NCI-H2081 treated with DMSO at 0.1 percent for 48 hours (cell line): ENCODE measurements at places on chromosomes 4 and X.

DNA sequence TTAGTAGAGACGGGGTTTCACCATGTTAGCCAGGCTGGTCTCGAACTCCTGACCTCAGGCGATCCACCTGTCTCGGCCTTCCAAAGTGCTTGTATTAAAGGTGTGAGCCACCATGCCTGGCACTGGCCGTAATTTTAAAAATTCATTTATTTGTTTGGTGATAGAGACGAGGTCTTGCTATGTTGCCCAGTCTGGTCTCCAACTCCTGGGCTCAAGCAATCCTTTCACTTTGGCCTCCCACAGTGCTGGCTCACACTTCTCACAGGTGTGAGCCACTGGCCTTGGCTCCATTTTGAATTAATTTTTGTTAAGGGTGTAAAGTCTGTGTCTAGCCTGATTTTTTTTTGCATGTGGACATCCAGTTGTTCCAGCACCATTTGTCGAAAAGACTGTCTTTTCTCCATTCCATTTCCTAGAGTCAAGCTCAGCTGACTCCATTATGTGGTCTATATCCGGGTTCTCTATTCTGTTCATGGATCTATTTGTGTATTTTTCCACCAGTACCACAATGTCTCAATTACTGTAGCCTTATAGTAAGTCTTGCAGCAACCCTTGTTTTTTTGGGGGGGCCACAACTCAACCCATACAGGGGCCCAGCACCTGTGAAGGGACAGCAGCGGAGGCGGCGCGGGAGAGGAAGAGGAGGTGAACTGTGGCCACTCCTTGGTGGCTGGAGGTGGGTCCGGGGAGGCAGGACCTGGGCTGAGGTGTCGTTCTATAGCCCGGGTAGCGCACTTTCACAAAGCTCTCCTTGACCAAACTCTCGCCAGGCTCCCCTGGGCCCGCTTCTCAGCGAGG lies 1.5 kb upstream of the NSD2 start:
- no peak for DNase-seq

DNA sequence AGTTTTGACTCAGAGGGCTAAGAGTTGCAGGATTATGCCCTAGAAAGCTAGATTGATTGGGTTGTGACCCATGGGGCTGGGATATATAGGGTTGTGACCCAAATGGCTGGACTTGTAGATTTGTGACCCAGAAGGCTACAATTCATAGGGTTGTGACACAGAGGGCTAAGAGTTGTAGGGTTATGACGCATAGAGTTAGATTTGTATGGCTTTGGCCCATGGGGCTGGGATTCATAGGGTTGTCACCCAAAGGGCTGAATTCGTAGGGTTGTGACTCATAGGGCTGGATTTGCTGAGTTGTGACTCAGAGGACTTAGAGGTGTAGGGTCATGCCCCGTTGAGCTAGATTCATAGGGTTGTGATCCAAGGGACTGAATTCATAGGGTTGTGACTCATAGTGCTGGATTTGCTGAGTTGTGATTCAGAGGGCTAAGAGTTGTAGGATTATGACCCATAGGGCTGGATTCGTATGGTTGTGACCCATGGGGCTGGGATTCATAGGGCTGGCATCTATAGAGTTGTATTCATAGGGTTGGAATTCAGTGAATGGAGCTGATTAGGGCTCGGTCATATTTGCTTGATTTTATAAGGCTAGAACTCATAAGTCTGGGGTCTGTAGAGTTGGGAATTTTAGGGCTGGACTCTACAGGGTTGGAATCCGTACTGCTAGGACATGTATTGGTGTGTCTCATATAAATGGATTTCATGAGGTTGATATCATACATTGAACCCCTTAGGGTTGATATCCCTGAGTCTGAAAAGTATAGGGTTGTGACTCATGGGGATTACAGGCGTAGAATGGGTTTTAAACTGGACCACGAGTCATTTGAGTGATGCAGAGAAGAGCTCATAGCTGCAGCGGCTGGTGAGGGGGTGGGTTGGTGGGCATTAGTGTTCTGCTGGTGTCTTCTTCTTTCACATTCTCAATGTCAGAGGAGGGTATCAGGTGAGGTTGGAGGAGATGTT lies 125.7 kb downstream of the CRLF2 start:
- DNase-seq = no peak

GRCh38 chrX:109704563-109704962 lies 28.5 kb downstream of the ACSL4 start:
- no peak for DNase-seq

DNA sequence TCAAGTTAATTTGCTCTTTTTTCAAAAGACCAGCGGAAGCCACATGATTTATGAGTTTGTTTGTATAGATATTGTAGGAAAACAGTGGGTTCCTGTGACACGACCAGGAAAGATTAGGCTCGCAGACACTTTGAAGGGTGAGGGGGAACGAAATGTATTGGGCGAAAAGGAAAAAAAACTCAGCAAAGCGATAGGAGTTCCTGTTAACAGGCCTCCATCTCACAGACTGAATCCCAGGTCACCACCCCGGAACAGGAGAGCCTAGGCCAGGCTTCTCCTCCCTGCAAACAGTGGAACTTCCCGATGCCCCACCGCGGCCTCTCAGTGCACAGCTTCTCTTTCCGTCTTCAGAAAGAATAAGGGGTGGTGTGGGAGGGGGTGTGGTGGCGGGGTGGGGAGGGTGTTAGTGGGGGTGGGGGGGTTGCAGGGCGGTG lies 181.8 kb upstream of the GPRIN3 start:
- no peak for DNase-seq

DNA sequence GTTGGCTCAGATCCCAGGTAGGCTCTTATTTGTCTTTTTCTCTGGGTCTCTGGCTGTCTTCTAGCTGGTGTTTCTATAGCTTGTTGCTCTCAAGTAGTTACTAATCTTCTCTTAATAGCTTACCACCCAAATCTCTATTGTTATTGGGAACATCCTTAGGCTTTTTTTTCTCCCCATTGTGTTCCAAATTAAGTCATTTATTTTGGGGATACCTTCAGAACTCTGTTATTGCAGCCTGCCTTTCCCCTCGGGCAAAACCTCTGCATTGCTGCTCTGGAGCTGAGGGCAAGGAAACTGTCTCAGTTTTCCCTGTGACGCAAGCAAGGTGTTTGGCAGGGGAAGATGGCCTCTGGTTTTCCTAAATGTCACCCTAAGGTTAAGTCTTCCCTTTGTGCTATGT lies 338.1 kb upstream of the ZCCHC13 start:
- DNase-seq = no peak

- no peak for DNase-seq
Observed at GRCh38 chr4:170428929-170429328, 339.2 kb upstream of the AADAT start.
